ENCODE measurements at places on chromosomes 16 and 17.
A peak's percentile ranks its signal among the peaks of the same experiment; 100 is the strongest.

DNA sequence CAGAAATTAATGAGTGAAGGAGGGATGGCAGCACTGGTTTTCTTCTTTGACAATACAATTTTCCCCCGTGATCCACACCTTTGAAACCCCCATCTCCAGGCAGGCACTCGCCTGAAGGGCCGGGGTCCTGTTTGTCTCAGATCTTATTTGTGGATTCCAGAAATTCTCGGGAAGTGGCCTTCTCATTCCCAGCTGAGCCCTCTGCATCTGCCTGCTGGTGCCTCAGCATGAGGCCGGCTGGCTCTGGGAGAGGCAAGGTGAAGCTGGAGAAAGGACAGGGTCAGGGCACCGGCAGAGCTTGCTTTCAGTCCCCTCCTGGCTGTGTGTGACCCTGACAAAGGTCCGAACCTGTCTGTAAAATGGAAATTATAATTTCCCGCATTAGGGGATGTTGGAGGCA is 35.8 kb upstream of the C1QL1 start:
- H3K27me3 ChIP-seq = peaks cover 10% of the 10 kb centered on the region
- DNase-seq = peak; percentile 65
- no peaks in the 10 kb centered on the region for H3K4me1 ChIP-seq
- H3K27ac ChIP-seq = no peak overlapping the region
- no peaks in the 10 kb centered on the region for H3K36me3 ChIP-seq

DNA sequence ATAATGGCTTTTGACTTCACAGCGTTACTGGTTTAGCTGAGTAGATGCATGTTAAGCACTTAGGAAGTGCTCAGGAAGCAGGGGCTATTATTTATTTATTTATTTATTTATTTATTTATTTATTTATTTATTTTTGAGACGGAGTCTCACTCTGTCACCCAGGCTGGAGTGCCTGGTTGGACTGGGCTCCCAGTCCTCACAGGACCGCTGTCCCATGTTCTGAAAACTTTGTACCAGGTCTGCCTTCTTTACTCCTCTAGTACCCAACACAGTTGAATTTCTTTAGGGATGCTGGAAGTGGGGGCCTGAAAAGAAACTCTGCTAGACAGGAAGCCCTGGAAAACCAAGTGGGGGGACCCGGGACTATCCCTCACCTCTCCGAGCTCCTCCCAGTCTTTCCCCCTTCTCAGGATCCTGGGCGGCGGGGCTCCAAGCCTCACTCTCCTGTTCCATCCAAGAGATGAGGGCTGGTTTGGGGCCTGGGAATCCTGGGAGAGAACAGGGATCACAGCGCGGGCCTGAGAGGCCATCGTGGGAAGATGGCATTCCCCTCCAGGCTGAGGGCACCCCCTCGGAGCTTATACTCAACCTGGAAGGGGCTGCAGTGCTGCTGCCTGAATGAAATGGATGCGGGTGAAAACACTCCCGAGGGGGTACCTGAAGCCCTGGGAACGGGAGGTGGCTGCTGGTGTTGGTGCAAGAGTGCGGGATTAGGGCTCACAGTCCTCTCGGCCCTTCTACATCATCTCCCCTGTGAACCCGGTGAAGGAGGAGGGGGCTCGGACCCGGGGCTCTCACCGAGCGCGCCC is 674 bp downstream of the ZNF688 start:
- H3K4me1 ChIP-seq = peaks cover 19% of the 10 kb centered on the region
- H3K4me3 ChIP-seq = peak overlapping the region; percentile 81

DNA sequence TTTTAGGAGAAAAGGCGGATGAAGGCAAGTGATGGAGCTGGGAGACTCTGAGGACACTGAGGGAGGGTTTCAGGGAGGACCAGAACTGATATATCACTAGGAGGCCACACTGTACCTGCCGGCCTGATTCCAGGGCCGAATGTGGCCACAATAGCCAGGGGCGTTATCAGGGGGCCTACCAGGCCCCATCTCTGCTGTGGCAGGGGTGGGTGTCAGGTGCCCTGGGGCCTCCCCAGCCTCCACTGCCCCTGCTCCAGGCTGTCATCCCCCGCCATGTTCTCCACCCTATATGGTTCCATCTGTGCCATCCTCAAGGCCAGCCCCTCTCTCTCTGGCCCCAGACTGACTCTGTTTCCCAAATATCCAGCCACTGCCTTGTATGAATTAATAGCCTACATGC is 246.5 kb downstream of the GSG1L start:
- no peak overlapping the region for H3K4me3 ChIP-seq
- H3K27ac ChIP-seq = no peak overlapping the region

- no peak overlapping the region for H3K4me3 ChIP-seq
- H3K4me1 ChIP-seq = peaks cover 13% of the 10 kb centered on the region
- DNase-seq = peak; percentile 66
These were observed 5.7 kb downstream of the HOXB2 start for GRCh38 chr17:48539177-48539576.

- no peaks in the 10 kb centered on the region for H3K4me1 ChIP-seq
- DNase-seq = no peak
- H3K36me3 ChIP-seq = no peaks in the 10 kb centered on the region
- H3K4me3 ChIP-seq = no peak overlapping the region
These were observed 105.3 kb upstream of the C16orf82 start for GRCh38 chr16:26961459-26961858.

All from osteoblast (primary cell).